NCI-H2107 (cell line): ENCODE measurements at places on chromosomes 5 and 9.
A peak's percentile ranks its signal among the peaks of the same experiment; 100 is the strongest.

DNA sequence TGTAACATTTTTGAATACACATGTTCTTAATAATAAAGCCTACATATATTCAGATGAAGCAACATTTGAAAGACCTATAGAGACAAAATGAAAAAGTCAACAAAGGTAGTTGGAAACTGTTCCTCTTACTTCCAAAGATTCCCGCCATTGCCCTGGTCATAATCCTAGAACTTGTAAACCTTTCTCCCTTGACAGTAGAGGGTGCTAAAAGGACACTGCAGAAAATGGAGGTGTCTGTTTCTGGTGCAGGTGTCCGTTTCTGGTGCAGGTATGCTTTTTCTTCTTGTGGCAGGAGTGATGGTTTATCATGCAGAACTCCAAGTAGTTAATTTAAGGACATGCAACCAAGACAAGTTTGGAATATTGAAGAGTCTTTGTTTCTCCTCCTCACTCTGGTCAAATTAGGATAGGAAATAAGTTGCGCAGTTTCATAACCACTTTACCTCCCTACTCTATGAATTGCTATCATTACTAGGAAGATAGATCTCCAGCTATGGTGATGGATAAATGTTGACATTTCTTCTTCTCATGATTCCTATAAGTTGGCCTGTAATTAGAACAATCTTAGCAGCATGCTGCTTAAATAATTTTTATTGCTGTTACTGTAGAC lies 56.0 kb upstream of the FAM174A start:
- peak; percentile 14 for DNase-seq

DNA sequence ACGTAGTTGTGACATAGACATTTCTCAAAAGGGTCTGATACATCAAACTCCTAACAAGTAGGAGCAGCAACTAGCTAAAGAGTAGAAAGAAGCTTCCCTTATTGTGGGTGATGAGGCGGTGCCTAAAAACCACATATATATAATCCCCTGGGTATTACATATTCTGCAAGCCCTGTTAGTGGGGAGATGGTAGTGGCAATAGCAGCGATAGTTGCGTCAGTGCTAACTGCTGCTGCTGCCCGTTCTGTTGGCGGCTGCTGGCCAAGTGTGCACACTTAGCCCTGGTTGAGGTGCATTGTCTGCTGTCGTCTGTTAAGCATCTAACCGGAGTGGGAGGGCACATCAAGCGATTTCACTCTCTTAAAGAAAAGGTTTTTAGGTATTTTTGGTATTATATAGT lies 35.8 kb downstream of the VLDLR start:
- DNase-seq = no peak

GRCh38 chr5:172114875-172115422 lies 73.1 kb downstream of the STK10 start:
- no peak for DNase-seq

GRCh38 chr5:77841616-77842015 lies 65.5 kb upstream of the TBCA start:
- DNase-seq = no peak

GRCh38 chr5:213803-214395 lies 4.1 kb downstream of the CCDC127 start:
- DNase-seq = no peak

- DNase-seq = no peak
These were observed 80.1 kb upstream of the DMAC1 start for GRCh38 chr9:7879551-7880245.

GRCh38 chr5:170313344-170313743 lies 15.8 kb upstream of the LCP2 start:
- no peak for DNase-seq

DNA sequence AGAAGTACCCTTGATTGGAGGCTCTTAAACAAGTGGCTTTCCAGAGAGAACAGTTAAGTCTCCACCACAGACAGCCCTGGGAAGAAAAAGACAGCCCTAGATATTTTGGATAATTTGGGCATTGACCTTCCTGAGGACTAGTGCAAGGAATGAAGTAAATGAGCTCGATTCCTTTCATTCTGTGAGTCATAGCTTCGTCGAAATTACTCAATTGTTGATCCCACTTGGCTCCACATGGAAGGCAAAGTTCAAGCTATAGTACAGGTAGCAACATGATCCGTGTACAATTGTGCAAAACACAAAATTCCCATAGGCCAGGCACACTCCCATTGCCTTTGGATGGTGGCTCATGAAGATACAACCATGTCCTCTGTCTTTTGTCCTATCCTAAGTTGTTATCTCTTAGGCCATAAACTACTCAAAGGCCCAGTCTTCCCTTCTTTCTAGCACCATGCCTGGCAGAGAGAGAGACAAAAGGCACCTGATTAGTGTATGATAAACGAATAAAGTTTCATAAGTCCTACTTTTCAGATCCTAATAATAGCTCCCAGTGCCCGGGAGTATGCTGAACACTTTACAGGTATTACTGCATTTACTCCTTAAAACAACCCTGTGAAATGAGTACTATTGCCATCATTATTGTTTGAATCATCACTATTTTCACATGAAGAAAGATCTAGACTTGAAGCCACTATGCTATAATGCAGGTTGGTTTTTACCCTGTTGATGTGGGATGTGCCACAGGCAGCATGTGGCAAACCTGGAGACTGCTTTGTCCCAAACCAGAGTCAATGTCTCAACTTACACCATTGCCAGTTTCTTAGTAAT lies 116.7 kb upstream of the RANBP3L start:
- DNase-seq = no peak

DNA sequence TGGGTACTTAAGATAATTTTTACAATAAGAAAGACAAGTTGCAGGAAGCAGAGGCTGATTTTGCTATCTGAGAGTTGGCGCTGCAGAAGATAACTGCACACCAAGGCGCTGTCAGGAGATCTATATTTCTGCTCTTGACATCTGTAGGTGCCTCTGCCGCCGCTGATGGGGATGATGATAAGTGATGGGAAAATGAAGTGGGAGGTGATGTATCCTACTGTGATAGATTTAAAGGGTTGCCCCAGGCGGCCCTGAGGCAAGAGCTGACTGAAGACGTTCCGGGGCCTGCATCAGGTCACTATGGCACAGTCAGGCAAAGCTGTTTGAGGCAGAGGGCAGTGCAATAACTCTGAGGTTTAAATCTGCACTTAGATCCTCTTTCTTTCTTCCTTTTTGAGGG lies 78.1 kb downstream of the SNCAIP start:
- DNase-seq = no peak

DNA sequence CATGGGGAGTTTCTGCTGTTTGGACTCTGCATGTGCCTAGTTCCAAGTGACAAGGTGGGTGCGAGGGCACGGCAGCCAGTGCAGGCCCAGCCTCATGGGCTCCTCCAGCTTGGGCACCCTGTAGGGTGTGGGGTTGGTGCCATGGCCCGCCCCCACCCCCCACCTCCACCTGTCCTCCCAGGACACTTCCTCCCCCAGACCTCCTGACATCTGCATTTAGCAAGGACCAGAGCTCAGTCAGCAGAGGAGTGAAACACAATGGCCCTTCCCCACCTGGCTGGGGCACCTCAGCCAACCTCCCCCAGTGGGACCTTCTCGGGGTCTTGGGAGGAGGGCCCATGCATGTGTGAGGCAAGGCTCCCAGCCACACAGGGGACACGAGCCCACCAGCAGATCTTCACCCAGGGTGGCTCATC lies 1.9 kb upstream of the NKD2 start:
- DNase-seq = no peak
